AG08395 (cell line): ENCODE measurements at places on chromosomes 16 and 17.

- DNase-seq: no peak
Observed at GRCh38 chr17:6392609-6393350, 42.1 kb downstream of the AIPL1 start.

- peak; percentile 50 for DNase-seq
Observed at GRCh38 chr16:81445143-81445961, 744 bp downstream of the CMIP start.

DNA sequence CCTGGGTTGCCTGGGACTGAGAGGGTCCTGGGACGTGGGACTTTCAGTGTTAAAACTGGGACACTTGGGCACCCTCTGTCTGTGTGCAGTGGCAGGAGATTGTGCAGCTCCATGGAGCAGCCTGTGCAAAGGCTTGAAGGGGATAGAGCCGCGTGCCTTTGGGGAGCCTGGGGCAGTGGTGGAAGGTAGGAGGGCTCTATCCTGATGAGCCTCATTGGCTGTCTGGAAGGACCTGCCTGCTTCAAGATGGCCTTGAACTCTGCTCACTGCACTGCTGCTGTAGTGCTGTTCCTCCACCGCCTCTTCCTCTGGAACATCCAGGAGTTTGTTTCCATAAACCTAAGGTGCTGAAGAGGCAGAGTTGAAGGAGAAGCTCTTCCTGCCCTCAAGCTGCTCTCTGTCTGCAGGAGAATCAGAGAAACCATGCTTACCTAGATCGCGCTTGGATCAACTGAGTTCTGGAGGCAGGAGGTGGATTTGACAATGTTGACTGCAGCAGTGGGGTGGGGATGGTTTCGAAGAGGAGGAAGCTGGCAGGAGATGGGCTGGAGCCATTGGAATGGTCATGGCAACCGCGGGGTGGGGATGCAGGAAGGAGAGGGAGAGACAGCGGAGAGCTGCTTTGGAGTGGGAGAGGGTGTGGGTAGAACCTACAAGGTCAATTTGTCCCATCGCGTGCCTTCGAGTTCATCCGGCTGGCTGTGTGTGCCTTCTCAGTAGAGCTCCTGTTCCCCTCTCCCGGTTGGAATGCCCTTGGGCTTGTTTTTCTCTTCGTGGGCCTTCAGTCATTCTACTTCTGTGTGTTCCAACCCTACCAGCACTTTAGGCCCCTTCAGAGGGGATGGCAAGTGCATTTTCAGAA is 3.7 kb downstream of the RMI2 start:
- DNase-seq: no peak

DNA sequence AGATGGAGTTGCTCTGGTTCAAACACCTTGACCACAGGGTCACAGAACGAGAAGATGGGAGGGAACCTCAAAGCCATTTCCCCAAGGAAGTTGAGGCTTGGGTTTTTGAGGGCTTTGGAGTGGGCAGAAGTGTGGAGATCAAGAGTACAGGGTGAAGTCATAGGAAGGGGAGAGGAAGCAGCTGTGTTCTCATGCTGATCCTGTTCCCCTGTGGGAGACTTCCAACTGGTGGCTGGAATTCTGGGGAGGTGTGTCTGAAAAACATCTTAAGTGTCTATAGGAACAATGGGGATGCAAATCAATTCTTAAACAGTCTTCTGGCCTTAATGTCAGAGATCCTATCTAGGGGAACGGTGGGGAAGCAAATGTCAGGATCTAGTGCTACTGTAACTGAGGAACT is 38.8 kb upstream of the HSBP1 start:
- no peak for DNase-seq

DNA sequence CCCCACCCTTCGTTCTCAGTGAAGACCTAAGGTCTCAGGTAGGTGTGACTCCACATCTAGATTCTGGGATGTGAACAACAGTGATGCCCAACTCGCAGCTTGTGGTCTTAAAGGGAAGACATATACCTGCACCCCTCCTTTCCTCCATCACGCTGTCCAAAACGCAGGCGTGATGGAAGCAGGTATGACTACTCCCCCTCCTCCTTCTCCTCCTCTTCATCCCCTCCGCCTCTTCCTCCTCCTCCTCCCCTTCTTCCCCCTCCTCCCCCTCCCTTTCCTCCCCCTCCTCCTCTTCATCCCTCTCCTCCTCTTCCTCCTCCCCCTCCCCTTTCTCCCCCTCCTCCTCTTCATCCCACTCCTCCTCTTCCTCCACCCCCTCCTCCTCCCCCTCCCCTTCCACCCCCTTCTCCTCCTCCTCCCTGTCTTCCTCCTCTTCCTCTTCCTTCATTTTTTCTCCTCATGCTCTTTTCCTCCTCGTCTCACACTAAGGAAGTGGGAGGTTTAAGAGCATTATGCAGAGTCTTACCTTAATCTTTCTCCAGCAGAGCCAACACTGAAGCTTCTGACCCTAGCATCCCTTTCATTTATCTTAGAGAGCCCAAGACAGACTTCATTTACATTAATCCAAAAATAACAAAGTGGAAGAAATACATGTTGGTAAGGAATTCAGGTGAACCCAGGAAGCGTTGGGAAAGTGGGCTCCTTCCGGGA is 352.5 kb downstream of the FOXL1 start:
- DNase-seq: no peak
